Activated gamma-delta T cell treated with anti-CD3 and anti-CD28 coated beads, Interleukin-2, amount 50 U/mL, for 16 hours (primary cell): ENCODE measurements at places on chromosomes 3 and 15.

- DNase-seq, result no peak
These were observed 1102.2 kb downstream of the IGSF11 start for GRCh38 chr3:117932441-117932840.

DNA sequence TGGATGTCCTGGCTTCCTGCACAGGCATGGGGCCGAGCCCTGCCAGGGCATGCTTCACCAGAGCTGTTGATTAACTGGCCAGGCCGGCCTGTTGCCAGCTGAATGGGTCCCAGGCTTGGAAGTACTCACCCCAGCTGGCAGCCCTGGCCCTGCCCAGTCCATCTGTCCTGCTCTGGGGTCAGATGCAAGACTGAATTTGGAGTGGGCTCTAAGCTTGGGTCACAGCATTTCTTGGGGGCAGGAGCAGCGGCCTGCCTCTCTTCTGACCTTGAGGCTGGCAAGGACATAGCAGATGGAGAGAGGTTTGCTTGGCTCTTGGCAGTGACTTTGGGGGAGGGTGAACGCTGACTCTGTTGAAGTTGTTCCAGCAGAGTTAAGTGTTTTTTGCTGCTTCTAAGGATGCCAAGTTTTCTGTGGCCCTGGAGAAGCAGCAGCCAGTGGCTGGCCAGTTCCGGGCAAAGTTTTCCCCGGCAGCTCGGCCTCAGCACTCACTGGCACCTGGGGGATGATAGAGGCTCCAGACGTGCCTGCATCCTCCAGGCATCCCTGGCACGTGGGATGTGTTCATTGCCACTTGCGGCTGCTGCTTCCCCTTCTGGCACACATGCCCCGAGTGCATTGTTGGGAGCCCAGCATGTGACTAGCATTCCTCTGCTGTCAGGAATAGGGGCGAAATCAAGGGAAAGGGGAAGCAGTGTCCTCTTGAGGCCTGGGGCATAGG is 22.9 kb downstream of the PDIA5 start:
- no peak for DNase-seq

DNA sequence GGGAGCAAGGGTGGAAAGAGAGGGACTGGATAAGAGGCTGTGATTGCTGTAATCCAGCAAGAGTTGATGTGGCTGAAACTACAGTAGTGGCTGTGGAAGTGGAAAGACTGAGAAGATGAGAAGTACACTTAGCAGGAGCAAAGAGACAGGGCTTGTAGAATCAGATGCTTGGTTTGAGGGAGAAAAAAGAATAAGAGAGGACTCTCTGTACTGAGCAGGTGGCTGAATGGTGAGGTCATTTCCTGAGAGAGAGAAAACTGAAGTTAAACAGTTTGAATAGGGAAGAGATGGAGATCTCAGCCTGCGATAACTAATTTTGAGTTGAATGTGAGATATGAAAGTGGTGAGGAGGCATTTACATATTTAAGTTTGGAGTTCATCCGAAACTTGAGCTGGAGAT is 95.8 kb upstream of the SLC25A36 start:
- DNase-seq, result no peak

DNA sequence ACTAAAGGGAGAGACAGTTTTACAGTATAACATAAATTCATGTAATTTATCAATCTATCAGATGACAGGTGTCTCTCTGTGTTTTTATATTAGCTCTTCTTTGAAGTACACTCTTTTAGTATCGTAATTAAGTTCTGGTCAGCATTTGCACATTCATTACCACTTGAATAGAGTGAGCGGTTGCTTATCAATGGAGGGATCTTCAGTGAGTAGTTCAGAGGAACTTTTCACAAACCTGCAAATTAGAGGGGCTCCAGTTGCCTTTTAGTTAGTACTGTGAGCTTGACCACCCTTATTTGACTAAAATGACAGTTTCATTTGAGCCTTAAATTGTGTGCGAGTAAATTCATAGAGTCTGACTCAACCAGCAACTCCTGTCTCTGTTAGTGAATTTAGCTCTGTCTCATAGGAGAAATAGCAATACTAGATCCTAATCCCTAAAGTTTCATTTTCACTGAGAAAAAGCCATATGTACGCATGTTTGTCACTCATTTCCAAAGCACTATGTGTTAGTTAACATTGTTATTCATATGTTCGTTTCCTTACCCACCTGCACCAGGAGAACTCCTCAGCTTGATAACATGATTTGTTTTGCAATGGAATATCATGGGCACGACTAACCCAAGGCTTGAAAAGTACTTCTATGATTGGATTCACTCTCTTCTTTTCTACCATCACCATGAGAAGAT is 57.5 kb upstream of the ZBED2 start:
- DNase-seq, result no peak

DNA sequence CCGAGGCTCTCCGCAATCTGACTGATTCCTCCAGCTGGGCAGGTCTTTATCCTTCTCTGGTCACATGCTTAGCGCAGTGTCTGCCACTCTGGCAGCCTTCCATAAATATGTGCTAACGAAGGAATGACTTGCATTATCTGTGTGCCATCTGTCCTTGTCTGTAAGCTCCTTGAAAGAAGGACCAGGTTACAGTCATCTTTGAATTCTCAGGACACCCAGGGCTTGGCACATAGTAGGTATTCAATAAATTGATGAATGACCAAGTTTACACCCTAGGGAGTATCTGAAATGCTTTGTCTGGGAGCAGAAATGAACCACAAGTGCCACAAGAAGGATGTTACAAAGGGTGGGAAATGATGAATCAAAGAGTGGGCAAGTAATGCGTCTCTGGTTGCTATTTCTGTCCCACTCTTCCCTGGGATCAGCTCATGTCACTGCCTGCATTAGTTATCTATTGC is 16.5 kb upstream of the FAM3D start:
- DNase-seq, result no peak

DNA sequence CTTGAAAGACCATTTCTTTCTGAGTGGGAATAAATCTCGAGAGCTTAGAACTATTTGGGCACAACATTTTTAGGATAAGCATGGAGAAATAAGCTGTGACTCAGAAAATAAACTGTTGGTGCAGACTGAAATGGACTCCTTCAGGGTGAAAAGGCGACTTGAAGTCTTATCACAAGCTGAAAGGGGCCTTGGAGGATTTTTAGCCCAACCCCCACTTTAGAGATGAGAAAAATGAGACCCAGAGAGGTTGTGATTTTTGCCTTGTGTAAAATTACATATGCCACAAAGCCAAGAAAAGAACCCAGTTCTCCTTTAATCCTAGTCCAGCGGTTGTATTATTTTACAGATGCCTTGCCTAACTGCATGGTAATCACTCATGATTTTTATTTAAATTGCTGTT is 1.5 kb downstream of the ATP1B3 start:
- no peak for DNase-seq
